T-cell (primary cell): ENCODE measurements at places on chromosomes 11 and 22. TPM values are rescaled to one million over a fixed set of nuclear protein-coding genes. Genes with fewer than 3 reads are reported as not detected.

TP53I11 gene
- 12.1 TPM for total RNA-seq

MRGPRX3 gene
- total RNA-seq, result not detected

TIMP3 gene
- 1.7 TPM for total RNA-seq

GRCh38 chr11:19670030-19670791 is 42.4 kb upstream of the NAV2 start:
- no peak for DNase-seq
- no peak overlapping the region for H3K27ac ChIP-seq
- H3K4me1 ChIP-seq, result no peaks in the 10 kb centered on the region
- H3K4me3 ChIP-seq, result no peak overlapping the region

DNA sequence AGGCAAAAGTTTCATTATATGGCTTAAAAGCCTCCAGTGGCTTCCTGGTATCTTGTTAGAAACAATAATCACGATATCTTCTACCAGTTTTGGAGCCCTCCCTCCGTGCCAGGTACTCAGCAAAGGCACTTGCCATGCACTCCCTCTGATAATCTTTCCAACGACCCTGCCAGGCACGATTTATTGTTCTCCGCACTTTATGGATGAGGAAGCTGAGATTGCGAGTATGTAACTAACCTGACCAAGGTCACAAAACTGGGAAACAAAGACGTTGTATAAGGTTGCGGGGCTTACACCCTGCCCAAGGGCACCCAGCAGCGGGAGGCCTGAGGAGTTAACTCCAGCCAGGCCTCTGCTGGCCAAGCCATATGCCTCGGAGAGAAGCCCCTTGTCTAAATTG is 218.1 kb downstream of the SNX19 start:
- no peaks in the 10 kb centered on the region for H3K4me1 ChIP-seq
- no peak overlapping the region for H3K27ac ChIP-seq
- H3K27me3 ChIP-seq, result no peaks in the 10 kb centered on the region
- H3K4me3 ChIP-seq, result no peak overlapping the region
- no peak for DNase-seq

DNA sequence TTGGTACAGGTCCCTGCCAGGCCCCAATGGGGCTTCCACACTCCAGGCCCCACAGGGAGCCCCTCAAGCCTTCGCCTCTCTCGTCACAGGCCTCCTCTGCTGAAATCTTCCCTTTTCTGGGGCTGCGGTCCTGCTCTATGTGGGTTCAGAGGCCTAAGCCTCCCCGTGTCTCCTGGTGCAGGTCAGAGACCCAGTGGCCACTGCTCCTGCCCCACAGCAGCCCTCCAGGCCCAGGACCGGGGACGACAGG is 5.9 kb upstream of the IFITM3 start:
- H3K4me3 ChIP-seq, result peak overlapping the region; percentile 44
- H3K27me3 ChIP-seq, result no peaks in the 10 kb centered on the region
- no peaks in the 10 kb centered on the region for H3K36me3 ChIP-seq
- peaks cover 47% of the 10 kb centered on the region for H3K4me1 ChIP-seq
- peak overlapping the region; percentile 94 for H3K27ac ChIP-seq
- DNase-seq, result no peak

GRCh38 chr22:24011735-24012068 is 598 bp downstream of the CABIN1 start:
- peaks cover 17% of the 10 kb centered on the region for H3K4me1 ChIP-seq
- peak overlapping the region; percentile 85 for H3K27ac ChIP-seq
- H3K36me3 ChIP-seq, result no peaks in the 10 kb centered on the region
- H3K4me3 ChIP-seq, result peak overlapping the region; percentile 78
- H3K27me3 ChIP-seq, result peaks cover 4% of the 10 kb centered on the region

DNA sequence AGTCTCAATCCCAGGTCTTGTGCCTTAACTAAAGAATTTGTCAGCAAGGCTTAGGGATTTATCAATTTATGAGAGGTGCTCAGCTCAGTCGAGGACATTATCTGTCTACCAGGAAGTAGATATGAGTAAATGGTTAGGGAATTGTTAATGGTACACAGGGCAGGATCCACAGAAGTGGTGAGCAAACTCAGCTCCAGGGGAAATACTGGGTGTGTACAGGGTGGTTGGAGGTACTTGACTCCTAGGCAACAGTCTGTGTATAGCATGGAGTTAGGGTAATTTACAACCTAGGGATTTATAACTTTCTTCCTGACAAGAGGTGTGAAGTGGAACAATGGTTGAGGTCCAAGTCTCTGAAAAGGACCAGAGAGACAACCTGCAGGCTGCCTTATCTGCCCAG is 123.4 kb upstream of the OR9Q1 start:
- DNase-seq, result no peak
- H3K4me3 ChIP-seq, result no peak overlapping the region

DNA sequence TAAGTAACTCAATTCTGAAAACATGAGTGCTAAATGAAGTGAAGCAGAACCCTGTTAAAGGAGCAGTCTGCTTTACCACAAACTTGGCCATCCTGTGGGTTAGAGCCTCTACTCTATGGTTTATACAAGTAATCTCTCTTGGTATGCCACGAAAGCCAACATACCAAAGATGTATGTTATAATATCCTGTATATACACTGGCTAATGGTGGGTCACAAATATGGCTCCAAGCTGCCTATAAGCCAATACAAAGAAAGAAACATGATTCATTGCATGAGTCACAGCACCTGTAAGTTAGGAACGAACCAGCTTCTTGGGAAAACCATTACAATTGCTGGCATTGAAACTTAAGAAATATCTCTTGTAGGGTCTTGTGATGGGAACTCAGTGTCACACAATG is 16.1 kb downstream of the XRRA1 start:
- no peak overlapping the region for H3K27ac ChIP-seq
- no peaks in the 10 kb centered on the region for H3K27me3 ChIP-seq
- DNase-seq, result no peak
- no peaks in the 10 kb centered on the region for H3K4me1 ChIP-seq
- H3K36me3 ChIP-seq, result peaks cover 2% of the 10 kb centered on the region

- H3K4me3 ChIP-seq, result no peak overlapping the region
- H3K27ac ChIP-seq, result no peak overlapping the region
- no peaks in the 10 kb centered on the region for H3K27me3 ChIP-seq
- no peaks in the 10 kb centered on the region for H3K4me1 ChIP-seq
- DNase-seq, result peak; percentile 45
These were observed 71.0 kb downstream of the JAM3 start for GRCh38 chr11:134139873-134140331.

GRCh38 chr11:76807206-76807875 is 24.2 kb downstream of the TSKU start:
- H3K27me3 ChIP-seq, result peaks cover 37% of the 10 kb centered on the region
- H3K36me3 ChIP-seq, result no peaks in the 10 kb centered on the region
- peaks cover 13% of the 10 kb centered on the region for H3K4me1 ChIP-seq
- no peak overlapping the region for H3K27ac ChIP-seq

DNA sequence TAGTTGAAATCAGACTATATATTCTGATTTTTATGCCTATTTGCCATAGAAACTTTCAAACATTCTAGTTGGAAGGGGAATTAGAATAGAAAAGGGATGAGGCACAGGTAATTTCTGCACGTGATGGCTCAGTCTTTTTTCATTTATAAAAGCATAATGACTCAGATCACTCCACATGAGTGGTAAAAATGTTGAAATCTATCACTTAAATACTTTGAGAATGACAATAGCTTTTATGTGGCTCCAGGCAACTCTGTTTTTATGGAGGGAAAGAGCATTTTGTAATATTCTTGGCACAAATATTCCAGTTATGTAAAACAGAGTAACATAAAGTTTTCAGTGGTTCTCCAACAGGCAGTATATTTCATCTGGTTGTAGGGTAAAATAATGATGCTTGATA is 5.9 kb upstream of the MMP3 start:
- H3K27ac ChIP-seq, result no peak overlapping the region
- no peaks in the 10 kb centered on the region for H3K36me3 ChIP-seq
- H3K4me1 ChIP-seq, result no peaks in the 10 kb centered on the region
- DNase-seq, result no peak
- H3K4me3 ChIP-seq, result no peak overlapping the region
- no peaks in the 10 kb centered on the region for H3K27me3 ChIP-seq

DNA sequence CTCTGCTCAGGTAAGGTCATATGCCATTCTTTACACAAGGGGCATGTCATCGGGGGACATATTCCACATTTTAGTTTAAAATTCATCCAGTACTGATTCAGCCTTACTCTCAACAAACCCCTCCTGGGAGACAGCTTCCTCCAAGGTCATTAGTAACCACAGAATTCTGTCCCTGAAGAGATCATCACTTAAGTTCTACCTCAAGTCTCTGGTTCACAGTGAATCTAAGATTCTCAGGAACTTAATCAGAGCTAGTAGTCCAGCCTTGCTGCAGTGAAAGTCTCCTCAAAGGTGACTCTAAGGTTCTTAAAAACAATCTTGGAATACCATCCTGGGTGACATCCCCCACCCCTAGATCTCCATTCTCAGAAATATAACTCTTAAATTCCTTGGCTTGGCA is 18.9 kb upstream of the GDPD4 start:
- no peaks in the 10 kb centered on the region for H3K4me1 ChIP-seq
- no peaks in the 10 kb centered on the region for H3K27me3 ChIP-seq
- no peak for DNase-seq
- no peak overlapping the region for H3K4me3 ChIP-seq

- peak overlapping the region; percentile 99 for H3K27ac ChIP-seq
- no peak overlapping the region for H3K4me3 ChIP-seq
- H3K4me1 ChIP-seq, result peaks cover 74% of the 10 kb centered on the region
- no peaks in the 10 kb centered on the region for H3K36me3 ChIP-seq
- DNase-seq, result peak; percentile 71
- H3K27me3 ChIP-seq, result no peaks in the 10 kb centered on the region
These were observed 295.5 kb downstream of the ETS1 start for GRCh38 chr11:128291835-128292234.

DNA sequence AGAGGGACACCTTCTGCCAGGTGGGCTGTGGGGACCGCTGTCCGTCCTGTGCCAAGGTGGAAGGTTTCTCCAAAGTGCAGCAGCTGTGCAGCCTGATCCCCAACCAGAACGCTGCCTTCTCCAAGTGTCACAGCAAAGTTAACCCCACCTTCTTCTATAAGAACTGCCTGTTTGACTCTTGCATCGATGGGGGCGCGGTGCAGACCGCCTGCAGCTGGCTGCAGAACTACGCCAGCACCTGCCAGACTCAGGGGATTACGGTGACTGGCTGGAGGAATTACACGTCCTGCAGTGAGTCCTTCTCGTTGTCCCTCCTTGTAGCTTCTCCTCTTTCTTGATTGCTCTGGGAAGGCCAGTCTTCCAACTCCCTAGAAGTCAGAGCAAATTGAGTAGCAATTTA is 44.8 kb downstream of the TECTA start:
- H3K27ac ChIP-seq, result no peak overlapping the region
- H3K27me3 ChIP-seq, result no peaks in the 10 kb centered on the region
- H3K4me1 ChIP-seq, result no peaks in the 10 kb centered on the region
- H3K36me3 ChIP-seq, result no peaks in the 10 kb centered on the region
